Peyer's patch (tissue), 4 donors: ENCODE measurements at places on chromosomes 7 and 10.

GRCh38 chr7:74475243-74475986 lies 21.7 kb downstream of the GTF2IRD1 start:
- peaks cover 42% of the 10 kb centered on the region for H3K4me1 ChIP-seq
- H3K27me3 ChIP-seq = no peaks in the 10 kb centered on the region
- no peak for DNase-seq
- no peak overlapping the region for H3K27ac ChIP-seq

DNA sequence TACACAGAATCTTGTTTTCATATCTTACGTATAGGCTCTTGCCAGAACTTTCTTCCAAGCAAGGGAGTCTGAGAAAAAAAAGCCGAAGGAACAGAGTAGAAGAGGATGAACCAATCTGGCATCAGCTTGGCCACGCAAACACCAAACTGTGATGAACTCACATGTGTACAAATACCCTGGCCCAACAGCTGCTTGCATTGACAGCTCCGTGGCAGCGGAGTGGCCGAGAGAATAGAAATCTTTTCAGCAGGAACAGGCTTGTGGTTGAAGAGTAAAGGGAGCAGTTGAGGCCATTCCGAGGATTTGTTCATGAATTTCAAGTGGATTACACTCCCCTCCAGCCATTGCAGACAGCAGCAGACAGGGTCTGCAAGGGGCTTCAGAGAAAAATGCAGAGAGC lies 173.8 kb upstream of the PLXNA4 start:
- H3K4me1 ChIP-seq = no peaks in the 10 kb centered on the region
- DNase-seq = no peak
- H3K27ac ChIP-seq = no peak overlapping the region

- H3K4me1 ChIP-seq = no peaks in the 10 kb centered on the region
- H3K27me3 ChIP-seq = no peaks in the 10 kb centered on the region
- DNase-seq = no peak
- H3K36me3 ChIP-seq = no peaks in the 10 kb centered on the region
- H3K27ac ChIP-seq = no peak overlapping the region
- H3K4me3 ChIP-seq = no peak overlapping the region
Measured at GRCh38 chr10:47214520-47214919, 85.5 kb upstream of the GDF10 start.

GRCh38 chr7:135936497-135937217 lies 40.5 kb downstream of the MTPN start:
- H3K36me3 ChIP-seq = no peaks in the 10 kb centered on the region
- DNase-seq = no peak
- H3K4me3 ChIP-seq = no peak overlapping the region
- H3K27me3 ChIP-seq = no peaks in the 10 kb centered on the region
- H3K27ac ChIP-seq = no peak overlapping the region
- no peaks in the 10 kb centered on the region for H3K4me1 ChIP-seq

GRCh38 chr10:105406488-105406887 lies 765.4 kb downstream of the SORCS3 start:
- no peak overlapping the region for H3K4me3 ChIP-seq
- H3K27me3 ChIP-seq = no peaks in the 10 kb centered on the region
- no peak for DNase-seq
- H3K4me1 ChIP-seq = no peaks in the 10 kb centered on the region
- no peaks in the 10 kb centered on the region for H3K36me3 ChIP-seq
- H3K27ac ChIP-seq = no peak overlapping the region
